ENCODE measurements at places on chromosomes 16 and 17.

DNA sequence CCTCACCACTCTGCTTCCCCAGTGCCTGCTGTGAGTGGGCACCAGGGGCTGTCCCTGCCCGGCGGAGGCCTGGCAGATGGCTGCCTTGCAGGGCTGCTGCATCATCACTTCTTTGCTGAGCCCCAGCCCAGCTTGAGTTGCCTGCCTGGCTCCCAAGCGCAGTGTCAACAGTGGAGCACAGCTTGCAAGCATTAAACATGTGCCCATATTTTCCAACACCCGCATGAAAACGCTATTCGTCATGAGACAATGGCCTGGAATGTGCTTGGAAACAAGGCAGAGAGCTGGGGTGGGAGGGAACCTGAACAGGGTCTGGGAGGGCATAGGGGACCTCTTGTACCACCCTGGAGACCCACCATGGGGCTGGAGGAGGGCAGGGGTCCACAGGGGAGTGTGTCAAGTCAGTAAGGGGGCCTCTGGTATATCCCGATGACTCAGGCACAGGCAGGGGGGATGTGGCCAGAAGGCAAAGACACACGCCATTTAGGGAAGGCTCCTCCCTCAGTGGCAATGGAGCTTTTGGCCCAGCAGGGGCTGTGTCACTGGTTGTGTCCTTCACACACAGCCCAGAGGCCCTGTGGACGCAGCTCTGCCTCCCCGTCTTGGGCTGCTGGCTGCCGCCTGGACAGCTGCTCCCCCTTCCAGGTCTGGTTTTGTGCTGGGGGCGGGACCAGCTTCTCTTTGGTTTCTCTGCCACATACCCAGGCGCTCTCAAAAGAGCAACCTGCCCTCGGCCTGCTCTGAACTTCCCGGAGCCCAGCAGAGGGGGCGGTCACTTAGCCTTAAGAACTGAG, 17.4 kb upstream of the MTSS2 start:
- peak; percentile 40 for DNase-seq

DNA sequence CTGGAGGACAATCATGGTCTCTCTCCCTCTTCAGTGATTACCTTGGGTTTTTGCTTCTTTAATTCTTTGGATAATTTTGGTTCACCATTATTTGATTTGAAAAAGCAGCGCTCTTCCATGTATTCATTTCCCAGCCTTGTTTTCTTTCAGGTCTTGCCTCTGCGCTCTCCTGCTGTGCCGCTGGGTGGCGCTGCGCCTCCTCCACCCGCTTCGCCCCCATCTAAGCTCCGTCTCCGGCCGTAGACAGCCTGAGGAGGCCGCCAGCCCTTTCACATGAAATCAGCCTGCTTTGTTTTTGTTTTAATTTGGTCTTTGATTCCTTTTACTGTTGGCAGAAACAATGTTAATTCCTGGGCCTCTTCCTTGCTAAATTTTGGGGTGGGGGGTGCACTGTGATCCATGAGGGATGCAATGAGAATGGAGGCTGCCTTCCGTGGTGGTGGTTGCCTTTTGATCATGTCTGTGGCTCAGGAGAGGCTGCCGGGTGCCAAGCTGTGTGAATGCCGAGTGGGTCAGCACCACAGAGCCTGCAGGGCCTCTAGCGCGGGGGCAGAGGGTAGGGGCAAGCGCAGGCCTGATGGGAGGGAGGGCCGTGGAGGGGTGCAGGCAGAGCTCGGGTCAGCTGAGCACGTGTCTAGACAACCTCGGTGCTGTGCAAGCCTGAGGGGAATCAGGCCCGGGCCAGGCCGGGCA, 64.1 kb downstream of the PLD6 start:
- DNase-seq = peak; percentile 58

DNA sequence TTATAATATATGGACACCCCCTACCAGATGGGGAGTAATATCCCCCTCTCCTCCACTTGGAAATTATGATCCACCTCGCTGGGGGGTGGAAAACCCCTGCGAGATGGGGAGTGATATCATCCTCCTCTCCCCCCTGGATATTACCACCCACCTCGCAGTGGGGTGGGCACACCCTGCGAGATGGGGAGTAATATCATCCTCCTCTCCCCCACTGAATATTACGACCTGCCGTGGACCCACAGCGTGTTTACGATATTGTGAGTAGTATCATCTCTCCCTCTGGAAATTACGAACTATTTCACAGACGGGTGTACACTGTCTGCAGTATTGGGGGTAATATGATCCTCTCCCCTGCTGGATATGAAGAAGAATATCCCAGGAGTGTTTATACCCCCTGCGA, 228.3 kb upstream of the WSCD1 start:
- no peak for DNase-seq

DNA sequence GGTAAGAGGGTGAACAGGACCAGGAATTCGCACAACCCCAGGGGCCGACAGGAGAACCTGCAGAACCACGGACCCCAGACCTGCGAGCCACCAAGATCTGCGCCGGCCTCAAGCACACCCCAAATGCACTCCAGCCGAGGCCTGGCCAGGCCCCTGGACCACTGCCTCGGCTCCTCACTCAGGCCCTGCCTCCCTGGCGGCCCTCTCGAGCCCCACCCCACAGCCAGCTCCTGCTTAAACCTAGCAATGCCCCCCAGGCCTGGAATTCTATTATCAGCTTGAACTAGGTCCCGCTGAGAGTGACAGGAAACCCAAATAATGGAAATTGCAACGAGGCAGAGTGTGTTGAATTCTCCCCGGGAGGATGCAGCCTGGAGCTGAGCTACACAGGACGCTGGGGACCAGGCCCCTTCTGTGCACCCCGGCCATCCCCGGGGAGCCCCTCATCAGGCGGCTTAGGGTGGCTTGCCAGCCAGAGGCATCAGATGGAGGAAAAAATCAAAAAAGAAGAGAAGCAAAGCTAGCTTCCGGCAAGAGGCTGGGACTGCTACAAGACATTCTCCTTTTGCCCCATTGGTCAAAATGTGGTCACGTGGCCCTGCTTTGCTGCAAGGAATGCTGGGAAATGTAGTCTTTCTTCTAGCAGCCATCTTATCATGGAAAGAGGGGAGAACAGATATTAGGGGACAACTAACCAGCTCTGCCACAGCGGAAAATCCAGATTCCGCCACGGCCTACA, 2.4 kb upstream of the ENPP7 start:
- peak; percentile 78 for DNase-seq

GRCh38 chr17:41718287-41718645, 6.1 kb downstream of the GAST start:
- no peak for DNase-seq

- no peak for DNase-seq
These were observed 183.9 kb downstream of the HAPSTR1 start for GRCh38 chr16:9275377-9275776.

DNA sequence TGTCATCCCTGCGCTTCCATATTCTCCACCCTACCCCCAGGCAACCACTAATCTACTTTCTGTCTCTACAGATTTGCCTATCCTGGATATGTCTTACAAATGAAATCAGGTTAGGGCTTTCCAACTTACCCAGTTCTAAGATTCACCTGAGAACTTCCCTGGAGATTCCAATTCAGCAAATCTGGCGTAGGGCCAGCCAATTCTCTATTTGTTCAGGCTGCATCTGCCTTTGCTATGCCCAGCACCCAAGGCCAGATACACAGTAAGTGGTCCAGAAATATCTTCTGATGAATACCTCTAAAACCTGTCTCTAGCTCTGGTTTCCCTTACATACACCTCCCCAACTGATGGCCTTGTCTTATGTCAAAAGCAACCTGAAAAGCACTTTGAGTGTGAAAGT, 10.4 kb upstream of the CTCF start:
- DNase-seq = no peak

- no peak for DNase-seq
These were observed 98.6 kb downstream of the CDH8 start for GRCh38 chr16:61937646-61938045.

DNA sequence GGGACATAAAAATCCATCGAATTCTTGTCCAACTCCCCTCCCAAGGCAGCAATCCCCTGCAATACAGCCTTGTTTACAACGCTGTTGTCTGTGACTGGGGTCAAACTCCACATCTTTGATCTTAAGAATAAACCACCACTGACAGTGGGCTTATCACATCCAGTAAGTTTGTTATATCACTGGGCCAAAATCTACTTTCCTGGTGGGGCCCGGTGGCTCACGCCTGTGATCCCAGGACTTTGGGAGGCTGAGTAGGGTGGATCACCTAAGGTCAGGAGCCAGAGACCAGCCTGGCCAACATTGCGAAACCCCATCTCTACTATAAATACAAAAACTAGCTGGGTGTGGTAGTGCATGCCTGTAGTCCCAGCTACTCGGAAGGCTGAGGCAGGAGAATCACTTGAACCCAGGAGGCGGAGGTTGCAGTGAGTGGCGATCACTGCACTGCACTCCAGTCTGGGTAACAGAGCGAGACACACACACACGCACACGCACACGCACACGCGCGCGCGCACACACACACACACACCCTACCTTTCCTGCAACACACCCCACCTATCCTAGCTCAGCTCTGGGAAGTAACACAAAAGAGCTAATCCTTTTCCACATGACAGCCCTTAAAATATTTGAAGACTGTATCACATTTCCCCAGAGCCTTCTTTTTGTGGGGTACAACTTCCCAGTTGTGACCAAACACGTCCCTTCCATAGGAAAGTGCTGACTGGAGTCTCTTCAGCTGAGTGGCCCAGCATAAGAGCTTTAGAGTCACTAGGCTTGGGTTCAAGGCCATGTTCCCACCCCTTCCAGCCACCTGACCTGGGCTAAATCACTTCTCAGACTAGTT, 20.9 kb upstream of the ABCC1 start:
- DNase-seq = no peak

DNA sequence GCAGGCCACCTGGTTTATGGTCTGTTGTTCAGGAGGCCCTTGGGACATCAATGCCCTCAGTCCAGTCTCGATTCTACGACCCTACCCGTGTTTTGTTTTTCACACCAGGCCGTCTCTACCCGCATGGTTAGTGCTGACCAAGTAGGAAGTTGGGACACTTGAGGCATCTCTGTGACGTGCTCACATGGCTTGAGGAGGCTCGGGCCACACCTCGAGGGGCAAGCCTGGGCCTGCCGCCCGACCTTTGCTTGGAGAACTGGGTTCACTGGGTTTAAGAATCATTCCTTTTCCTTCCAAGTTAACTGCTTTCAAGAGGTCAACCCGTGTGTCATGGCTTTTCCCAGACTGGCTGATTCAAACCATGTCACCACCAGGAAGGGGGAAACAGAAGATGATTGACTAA, 86.8 kb downstream of the CMIP start:
- DNase-seq = no peak

DNA sequence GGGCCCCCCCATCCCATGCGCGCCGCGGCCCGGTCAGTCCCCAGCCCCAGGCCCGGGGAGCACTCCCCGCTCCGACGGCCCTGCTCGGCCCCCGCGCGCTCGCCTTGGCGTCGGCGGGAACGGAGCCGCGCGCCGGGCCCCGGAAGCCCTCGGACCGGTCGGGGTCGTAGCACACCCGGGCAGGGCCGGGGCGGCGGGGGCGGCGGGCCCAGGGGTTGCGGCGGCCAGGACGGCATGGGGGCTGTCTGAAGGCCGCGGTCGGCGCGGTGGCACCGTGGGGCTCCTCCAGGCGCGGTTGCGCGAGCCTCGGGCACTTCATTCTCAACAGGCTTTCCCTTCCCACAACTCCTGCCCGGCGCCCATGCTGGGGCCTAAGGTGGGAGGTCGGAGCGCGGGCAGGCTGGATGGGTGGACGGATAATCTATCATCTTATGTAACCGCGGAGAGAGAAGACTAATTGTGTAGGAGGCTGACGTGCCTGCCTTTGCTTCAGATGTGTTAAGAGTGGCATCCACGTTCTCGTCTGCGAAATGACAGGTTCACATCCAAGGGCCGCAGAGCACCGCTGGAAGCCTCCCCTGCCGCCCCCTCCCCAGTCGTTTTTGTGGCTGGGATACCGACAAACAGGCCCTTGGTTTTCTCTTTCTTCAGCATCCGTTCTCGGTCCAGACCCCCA, 708 bp downstream of the BAIAP2 start:
- DNase-seq = no peak

DNA sequence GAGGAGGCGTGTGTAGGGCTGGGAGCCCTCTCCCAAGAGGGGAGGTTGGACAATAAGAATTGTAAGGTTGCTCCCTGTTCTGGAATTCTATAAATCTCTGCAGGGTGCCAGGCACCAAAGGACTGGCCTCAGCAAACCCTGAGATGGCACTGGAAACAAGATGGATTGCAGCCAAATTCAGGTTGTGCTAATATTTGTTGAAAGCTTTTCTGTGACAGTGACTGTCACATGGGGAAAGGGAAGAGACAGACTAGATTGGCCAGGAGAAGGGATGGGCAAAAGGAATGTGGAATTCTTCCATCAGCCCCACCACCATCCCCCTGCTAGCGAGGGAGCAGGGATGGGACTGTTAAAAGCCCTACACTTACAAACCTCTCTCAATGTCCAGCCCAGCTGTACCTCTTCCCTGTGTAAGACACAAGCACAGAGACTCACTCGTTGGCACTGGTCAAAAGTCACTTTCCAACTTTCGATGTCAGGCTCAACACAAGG, 62.4 kb downstream of the SOX9 start:
- DNase-seq = no peak

- DNase-seq = no peak
These were observed 397.7 kb upstream of the PMFBP1 start for GRCh38 chr16:72569677-72570076.

DNA sequence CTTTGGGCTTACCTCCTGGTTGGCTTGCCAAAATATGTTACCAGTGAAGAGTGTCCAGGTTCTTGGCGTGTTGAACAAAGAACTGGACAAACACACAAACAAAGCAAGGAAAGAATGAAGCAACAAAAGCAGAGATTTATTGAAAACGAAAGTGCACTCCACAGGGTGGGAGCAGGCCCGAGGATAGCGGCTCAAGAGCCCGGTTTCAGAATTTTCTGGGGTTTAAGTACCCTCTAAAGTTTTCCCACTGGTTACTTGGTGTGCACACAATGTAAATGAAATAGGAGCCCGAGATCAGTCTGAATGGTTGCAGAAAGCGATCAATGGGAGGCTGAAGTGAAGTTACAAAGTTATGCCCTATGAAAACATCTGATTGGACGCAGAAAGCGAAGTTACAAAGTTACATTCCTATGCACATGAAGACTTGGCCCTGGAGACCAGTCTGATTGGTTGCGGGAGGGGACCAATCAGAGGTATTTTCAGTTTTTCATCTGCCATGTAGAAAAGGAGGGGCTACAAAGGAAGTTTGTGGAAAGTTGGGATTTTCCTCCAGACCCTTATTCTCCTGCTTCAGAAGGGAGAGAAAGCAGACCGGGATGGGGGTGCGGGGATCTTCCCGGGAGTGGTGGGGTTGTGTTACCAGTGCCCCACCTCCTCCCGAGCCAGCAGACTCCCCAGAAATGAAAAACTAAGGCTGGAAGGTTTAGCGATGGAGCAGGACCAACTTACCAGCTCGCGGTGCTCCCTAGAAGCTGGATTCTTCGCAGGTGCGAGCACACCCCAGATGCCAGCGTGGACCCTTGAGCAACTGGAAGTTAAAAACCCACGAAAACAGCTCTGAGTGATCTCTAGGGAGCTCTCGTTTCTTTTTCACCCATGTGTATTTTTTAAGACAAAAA, at the start of gene SLFN12:
TSS of gene SLFN12 (minus strand) at position 325 of the 899 bp plus-strand sequence. CDS start 9,472 bp downstream, outside the sequence.
- no peak for DNase-seq
